CD4-positive, alpha-beta T cell treated with Interleukin-4 for 4 hours (primary cell): ENCODE measurements at places on chromosomes 13 and 19.

- DNase-seq, result no peak
These were observed 164.6 kb downstream of the FGF14 start for GRCh38 chr13:102237230-102237629.

DNA sequence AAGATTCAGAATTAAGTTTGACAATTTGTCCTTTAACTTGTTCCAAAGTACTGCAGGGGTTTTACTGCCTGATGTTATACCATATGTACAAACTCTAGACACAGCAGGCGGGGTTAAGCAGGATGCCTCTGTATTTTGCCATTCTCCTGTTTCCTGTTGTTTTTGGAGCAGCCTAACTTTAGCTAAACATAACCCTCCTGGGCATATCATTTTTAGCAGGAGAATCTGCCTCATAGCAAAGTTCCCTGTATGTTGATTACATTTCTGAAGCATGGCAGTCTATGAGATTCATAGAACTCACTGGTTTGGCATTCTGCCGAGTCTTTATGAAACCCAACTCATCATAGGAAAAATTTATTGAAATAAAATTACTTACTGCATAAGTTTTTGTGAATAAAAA, 5.2 kb downstream of the LHFPL6 start:
- no peak for DNase-seq

- DNase-seq, result no peak
These were observed 301.6 kb downstream of the TEX29 start for GRCh38 chr13:111622051-111622531.

GRCh38 chr19:49567861-49568441, 12.4 kb downstream of the NOSIP start:
- peak; percentile 95 for DNase-seq

GRCh38 chr19:33734913-33735312, 61.8 kb upstream of the KCTD15 start:
- no peak for DNase-seq

- DNase-seq, result no peak
These were observed 17.6 kb upstream of the ZNF835 start for GRCh38 chr19:56689198-56689597.

DNA sequence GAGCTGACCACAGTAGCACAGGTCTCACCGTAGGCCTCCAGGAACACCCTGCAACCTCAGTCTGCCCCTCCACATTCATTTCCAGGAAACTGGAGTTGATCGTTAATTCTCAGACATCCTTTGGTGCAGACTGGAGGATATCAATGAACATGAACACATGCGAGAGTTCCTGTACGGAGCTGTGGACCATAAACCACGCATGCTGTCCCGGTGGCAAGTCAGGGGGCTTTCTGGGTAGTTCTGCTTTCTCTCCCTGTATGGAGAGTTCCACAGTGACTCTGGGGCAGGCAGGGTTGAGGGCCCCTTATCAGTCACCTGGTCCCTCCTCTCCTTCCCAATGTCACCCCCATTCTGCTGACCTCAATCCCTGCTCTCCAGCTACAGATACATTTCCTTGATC, 55.5 kb upstream of the URI1 start:
- no peak for DNase-seq

- DNase-seq, result no peak
These were observed 61.3 kb downstream of the CELF5 start for GRCh38 chr19:3285647-3286176.

DNA sequence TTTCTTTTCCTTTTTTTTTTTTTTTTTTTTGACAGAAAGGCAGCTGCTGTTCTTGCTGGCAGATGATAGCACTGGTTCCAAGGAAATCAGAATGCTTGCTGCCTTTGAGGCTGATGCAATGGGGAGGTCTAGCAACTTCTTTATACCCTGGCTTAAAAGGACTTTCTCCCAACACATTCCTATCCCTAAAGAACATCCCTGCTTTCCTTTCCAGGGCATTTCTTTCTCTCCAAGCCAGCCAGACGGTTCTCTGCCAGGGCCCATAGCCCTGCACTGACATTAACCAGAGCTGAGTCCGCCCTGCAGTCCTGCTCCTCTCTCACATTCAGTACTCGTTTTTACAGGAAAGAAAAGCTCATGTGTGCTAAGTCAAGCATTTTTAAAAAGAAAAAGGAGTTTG, 133.9 kb upstream of the WASF3 start:
- DNase-seq, result no peak

- no peak for DNase-seq
These were observed 149.1 kb downstream of the NUFIP1 start for GRCh38 chr13:44840131-44840530.

DNA sequence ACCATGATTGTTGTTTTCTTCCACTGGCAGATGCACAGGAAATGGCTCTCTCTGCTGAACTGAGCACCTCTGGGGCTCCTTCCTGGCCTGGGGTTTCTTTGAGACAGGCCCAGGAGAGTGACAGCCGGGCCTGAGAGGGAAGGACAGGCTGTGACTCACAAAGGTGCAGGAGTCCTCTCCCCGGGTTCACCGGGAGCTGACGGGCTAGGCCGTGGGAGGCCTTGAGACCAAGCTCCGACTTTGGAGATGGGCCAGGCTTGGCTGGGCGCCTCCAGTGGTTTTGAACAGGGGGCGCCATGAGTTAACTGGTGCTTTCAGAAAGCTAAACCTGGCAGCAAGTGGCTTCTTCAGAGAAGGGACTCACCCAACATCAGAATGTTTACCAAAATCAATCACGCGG, 143.4 kb downstream of the URI1 start:
- no peak for DNase-seq

DNA sequence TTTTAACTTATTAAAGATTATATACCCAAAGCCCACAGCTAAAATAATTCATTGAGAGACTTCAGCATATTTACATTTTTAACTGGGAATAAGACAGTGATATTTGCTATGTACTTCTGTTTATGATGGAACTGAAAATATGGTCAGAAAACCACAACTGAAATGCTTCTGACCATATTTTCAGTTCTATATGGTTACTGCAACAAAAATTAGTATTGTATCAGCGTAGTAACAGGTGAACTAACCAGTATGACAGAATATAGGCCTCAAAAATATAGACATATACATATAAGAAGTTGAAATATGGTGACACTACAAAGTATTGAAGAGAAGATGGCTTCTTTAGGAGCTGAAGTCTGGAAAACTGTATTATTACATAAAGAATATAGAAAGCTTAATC, 857.4 kb downstream of the OLFM4 start:
- no peak for DNase-seq

- no peak for DNase-seq
These were observed 89.7 kb downstream of the ZAR1L start for GRCh38 chr13:32225481-32225931.

DNA sequence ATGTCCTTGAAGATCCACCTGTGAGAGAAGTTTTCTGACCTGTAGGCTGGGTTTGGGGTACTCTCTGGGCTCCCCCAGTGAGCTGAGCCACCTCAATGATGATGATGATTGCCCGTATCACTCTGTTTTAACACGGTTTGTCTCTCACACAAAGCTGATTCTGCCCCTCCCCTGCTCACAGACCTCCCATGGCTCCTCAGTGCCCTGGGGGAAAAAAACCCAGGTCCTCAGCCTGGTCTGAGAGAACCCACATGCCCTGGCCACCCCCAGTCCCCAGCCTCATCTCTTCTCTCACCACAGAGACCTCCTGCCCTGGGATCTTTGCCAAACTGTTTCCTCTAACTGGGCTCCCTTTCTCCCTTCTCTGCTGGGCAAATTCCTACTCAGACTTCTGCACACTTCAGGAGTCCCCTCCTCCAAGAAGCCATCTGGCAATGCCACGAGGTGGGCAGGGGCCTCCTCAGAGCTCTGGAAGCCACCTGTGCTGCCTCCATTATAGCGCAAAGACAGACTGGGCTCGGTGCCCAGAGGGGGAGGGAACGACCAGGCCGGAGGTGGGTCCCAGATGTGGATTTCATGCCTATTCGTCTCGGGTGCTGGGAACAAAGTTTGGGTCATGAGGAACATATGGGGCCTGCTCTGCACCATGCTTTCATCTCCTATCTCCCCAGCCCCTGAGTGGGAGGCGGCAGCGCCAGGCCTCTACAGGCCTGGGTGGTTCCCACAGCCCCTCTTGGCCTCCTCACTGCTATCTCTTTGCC, 8.5 kb upstream of the CA11 start:
- no peak for DNase-seq

- DNase-seq, result no peak
These were observed 67.2 kb downstream of the ALOX5AP start for GRCh38 chr13:30802501-30802900.

DNA sequence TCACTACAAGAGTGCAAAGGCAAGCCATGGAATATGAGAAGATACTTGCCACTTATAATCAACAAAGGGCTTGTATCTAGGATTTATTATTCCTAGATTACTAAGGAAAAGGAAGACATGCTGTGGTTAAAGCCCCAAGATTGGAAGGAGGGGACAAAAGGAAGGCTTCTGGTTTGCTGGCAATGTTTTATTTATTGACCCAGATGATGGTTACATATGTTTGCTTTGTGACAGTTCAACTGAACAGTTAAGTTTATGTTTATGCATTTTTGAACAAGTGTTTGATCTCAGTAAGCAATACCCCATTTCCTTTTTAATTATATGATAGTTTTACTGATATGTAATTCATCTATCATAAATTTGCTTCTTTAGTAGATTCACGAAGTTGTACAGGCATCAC, 40.3 kb downstream of the CDADC1 start:
- no peak for DNase-seq

GRCh38 chr13:112757759-112758086, 67.9 kb downstream of the ATP11A start:
- no peak for DNase-seq

DNA sequence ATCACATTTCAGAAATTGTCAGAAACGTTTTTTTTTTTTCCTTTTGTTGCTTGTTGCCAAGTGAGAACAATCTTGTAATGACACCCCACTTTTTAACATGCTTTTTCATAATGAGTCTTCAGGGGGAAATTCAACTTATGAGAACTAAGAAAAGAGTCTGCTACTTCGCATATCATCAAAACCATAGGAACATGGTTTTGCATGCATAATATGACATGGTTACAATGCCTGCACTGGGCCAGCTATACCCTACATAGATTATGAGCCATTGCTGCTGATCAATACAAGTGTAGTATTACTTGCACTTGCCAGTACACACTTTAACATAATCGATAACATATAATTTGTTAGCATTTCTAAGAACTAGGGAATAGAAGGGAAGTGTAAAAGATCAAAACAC, 191.0 kb upstream of the NBEA start:
- no peak for DNase-seq

DNA sequence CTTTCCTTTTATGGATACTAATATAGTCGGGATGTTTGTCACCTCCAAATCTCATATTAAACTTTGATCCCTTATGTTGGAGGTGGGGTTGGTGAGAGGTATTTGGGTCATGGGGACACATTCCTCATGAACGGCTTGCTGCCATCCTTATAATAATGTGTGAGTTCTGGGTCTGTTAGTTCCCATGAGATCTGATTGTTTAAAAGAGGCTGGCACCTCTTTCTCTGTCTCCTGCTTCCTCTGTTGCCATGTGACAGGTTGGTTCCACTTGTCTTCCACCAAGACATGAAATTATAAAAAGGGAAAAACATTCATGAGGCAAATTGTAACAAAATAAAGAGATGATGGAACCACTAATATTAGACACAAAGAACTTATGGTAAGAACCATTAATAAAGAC, 107.8 kb upstream of the ATXN8OS start:
- no peak for DNase-seq

DNA sequence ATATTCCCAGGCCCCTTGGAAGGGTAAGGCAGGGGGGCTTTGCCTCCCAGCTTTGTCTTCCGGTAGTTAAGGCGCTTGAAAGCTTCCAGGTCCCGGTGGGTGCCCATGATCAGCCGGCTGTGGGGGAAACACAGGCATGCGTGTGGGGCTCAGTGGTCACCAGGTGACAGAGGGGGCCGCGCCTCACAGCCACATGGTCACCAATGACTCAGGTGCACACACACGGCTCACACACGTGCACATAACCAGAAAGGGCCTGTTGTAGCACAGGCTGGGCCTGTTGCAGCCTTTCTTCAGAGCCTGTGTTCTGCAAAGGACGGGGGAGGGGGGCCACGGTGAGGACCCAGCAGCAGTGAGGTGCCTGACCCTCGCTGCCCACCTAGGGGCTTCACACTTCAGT, 5.9 kb downstream of the NANOS3 start:
- DNase-seq, result no peak

GRCh38 chr19:19537075-19538048, 703 bp upstream of the CILP2 start:
- DNase-seq, result no peak

- DNase-seq, result no peak
These were observed 155.7 kb downstream of the ENOX1 start for GRCh38 chr13:43631106-43631505.

- no peak for DNase-seq
These were observed 24.7 kb downstream of the NFIX start for GRCh38 chr19:13020002-13020414.

DNA sequence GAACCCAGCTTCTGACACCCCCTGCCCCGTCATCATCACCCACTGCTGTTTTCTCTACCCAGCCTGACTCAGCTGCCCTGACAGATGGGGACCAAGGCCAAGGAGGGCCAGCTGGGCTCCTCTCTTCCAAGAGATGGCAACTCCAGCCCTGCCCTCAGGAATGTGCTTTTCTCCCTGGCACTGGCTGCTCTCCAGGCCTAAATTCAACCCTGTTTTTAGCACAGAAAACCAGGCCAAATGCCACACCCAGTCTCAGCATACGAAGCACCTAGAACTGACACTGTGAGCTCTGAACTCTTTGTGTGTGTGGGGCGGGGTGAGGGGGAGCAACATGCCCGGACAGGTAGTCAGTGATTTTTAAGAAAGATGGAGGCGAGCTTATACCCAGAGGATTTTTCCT, 23.4 kb upstream of the IGFL1 start:
- DNase-seq, result no peak

- DNase-seq, result no peak
These were observed 5.3 kb downstream of the ATP11A start for GRCh38 chr13:112695121-112695520.

GRCh38 chr19:33282036-33282671, 20.2 kb downstream of the CEBPA start:
- DNase-seq, result no peak

DNA sequence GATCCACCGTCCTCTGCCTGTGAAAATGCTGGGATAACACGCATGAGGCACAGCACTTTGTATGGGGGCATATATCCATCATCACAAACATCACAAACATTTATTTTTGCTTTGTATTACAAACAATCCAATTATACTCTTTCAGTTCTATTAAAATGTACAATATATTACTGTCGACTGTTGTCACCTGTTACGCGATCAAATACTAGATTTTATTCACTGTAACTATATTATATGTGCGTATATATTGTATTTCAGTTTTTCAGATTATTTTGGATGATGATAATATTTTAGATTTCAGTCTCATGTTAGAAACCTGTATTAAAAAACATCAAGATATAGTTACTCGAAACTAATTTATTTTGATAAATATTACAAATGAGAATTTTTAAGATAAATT, 998.3 kb downstream of the EFNB2 start:
- no peak for DNase-seq

- no peak for DNase-seq
These were observed 74.3 kb upstream of the ARHGEF7 start for GRCh38 chr13:111040830-111041229.

- no peak for DNase-seq
These were observed 24.4 kb downstream of the MPND start for GRCh38 chr19:4367781-4368127.

- no peak for DNase-seq
These were observed 42.5 kb downstream of the ARHGEF18 start for GRCh38 chr19:7391218-7391670.
